CD4-positive, alpha-beta T cell treated with Interleukin-2 at 100 ng/mL for 4 hours (primary cell): ENCODE measurements at places on chromosomes 12 and 14.

- DNase-seq, result no peak
Measured at GRCh38 chr14:29062976-29063375, 296.4 kb downstream of the FOXG1 start.

- DNase-seq, result peak; percentile 60
Measured at GRCh38 chr14:70886421-70887206, 20.6 kb upstream of the PCNX1 start.

GRCh38 chr12:110846615-110847566 is at the start of gene CCDC63:
CCDC63 (plus strand) TSS chr12:110846987; CDS start chr12:110852955, 5,968 bp downstream.
- no peak for DNase-seq

DNA sequence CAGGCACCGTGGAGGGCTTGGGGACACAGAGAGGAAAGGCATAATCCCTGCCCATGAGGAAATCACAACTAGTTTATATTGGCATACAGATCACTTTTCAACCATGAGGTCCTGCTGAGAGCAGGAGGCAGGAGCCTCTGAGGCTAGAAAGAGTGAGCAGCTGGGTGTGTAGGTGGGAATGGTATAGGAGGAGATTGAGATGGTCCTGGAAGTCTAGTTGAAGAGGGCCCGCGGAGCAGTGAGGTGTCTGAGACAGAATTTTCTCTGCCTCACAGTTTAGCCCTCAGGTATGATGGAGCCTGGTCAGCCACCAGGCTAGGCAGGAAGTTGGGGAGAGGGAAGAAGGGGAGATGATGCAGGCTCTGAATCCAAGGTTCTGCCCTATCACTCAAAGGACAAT is 54.7 kb upstream of the JDP2 start:
- DNase-seq, result no peak

- DNase-seq, result no peak
Measured at GRCh38 chr14:81018684-81019083, 63.3 kb downstream of the TSHR start.

- no peak for DNase-seq
Measured at GRCh38 chr14:75120541-75121291, 6.1 kb downstream of the NEK9 start.

GRCh38 chr14:105096206-105096875 is 31.1 kb upstream of the GPR132 start:
- no peak for DNase-seq

GRCh38 chr12:52629281-52630007 is 11.1 kb upstream of the KRT73 start:
- DNase-seq, result no peak

DNA sequence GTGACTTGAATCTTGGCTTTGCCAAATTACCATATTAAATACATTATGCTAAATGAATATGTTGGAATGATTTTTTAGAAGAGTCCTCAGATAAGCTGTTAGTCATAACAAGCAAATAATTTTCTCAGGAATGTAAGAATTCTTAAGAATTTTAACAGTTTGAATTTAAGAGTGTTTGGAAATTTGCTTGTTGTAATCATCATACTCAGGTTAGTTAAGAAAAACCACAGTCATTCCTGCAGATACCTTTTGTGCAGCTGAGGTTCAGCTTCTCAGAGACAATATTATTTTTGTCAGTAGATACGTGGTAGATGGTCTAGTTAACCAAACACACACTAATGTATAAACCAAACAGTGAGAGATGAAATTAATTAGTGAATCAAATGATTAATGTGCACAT is 8.9 kb downstream of the WNK1 start:
- no peak for DNase-seq

DNA sequence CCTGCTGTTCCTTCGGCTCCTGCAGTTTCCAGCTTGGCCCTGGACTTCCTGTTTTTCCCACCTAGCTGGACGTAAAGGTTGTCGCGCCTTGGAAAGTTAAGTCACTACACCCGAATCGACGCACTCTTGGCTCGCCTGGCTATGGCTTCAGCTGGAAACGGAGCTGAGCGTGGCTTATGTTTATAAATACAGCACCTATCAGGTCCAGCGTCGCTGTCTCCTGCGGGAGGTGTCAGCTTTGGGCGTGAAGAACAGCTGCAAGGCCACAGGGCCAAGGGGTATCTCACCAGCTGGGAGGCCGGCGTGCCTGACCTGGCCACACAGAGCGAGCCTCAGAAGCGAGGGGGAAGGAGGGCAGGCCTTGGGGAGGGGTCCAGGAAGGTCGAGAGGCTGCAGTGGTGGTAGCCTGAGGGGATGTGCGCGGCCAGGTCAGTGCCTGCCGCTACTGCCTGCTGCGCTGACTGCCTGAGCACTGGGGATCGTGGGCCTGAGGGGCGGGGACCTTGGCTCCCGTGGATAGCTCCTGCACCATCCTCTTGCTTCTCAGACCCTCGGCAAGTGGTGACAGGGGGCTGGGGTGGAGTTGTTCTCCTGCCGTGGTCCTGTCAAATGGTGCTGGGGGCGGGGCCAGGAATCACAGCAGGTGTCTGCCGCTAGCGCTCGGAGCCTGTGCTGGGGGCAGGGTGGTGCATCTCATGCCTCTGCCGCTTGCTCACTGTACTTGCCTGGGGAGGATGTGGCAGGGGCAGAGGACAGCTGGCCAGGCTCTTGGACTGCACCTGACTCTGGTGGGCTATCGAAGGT is 12.5 kb downstream of the PACS2 start:
- DNase-seq, result no peak

- DNase-seq, result no peak
Measured at GRCh38 chr12:112466011-112466422, 47.3 kb downstream of the PTPN11 start.

DNA sequence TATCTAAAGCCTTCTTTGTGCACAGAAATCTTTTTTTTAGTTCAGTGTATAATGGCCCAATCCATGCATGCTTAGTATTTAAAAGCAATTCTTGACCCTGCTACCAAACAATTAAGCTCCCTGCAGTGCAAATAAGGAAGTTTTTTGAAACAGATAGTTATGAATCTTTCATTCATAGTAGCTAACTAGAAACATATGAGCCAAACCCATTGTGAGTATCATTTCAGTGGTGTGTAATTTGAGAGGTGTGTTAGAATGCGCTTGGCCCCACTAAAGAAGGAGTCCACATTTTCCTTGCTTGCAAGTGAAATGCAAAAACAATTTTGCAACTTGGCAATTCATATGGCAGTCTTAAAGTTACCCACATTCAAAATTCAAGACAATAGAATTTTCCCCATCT is 14.4 kb downstream of the EPS8 start:
- DNase-seq, result no peak

DNA sequence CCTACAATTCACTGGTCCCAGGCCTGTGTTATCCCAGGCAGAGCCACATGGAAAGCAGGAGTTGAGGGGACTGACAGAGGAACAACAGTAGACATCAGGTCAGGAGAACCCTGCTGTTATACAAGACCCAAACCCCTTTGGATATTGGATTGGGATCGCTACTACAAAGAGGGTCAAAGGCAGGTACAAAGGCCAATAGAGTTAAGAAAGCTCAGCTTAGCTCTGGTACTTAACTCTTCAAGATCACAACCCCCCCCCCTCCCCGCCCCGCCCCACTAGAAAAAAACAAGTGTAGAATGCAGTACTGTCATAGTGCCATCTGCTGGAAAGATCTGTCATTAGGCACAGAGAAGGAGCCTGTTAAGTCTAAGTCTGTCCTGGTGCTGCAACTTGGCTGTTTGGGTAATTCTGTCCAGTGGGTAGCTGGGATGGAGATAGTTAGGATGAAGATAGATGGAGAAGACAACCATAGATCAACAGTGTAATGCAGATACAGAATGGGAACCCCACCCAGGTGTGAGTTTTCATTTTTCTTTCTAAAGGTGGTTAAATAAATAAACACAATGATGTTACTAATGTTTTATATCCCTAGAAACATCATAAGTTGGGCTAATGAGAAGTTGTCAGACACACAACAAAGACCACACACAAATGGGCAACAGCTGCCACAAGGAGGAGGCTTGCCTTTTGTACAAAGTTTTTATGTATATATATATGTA is 17.2 kb downstream of the REM2 start:
- DNase-seq, result peak; percentile 76

DNA sequence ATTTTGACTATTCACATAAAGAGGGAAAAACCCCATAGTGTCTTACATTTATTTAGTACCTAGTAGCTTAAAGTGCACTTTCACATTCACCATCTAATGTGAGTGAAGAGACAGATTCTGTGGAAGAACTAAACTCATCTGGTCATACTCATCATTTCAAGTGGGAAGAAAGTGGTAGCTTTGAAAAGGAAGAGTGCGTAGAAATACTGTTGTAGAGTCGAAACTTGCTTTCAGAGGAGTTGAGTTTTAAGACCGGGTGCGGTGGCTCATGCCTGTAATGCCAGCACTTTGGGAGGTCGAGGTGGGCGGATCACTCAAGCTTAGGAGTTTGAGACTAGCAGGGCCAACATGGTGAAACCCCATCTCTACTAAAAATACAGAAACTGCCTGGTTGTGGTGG is 222.2 kb downstream of the ERC1 start:
- DNase-seq, result no peak

DNA sequence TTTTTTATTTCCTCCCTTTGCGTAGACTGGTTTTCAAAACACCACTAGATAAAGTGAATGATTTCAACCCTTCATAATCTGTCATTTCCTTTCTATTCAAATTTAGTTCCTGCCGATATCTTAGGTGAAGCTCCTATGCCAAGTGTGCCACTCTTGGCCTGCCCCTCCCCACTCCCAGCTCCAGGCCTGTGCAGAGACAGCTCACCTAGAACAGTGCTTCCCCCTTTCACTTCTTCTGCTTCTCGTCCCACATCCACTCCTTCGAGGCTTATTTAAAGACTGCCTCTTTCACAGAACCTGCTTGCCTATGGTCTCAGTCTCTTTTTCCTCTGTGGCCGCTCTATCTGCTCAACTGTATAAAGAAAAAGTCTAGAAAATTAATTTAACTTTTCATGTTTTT is 473.8 kb downstream of the RAD51B start:
- DNase-seq, result no peak

GRCh38 chr12:53868511-53868986 is 70.1 kb upstream of the HOXC13 start:
- DNase-seq, result no peak

- no peak for DNase-seq
Measured at GRCh38 chr14:57290751-57291150, 22.0 kb downstream of the AP5M1 start.

DNA sequence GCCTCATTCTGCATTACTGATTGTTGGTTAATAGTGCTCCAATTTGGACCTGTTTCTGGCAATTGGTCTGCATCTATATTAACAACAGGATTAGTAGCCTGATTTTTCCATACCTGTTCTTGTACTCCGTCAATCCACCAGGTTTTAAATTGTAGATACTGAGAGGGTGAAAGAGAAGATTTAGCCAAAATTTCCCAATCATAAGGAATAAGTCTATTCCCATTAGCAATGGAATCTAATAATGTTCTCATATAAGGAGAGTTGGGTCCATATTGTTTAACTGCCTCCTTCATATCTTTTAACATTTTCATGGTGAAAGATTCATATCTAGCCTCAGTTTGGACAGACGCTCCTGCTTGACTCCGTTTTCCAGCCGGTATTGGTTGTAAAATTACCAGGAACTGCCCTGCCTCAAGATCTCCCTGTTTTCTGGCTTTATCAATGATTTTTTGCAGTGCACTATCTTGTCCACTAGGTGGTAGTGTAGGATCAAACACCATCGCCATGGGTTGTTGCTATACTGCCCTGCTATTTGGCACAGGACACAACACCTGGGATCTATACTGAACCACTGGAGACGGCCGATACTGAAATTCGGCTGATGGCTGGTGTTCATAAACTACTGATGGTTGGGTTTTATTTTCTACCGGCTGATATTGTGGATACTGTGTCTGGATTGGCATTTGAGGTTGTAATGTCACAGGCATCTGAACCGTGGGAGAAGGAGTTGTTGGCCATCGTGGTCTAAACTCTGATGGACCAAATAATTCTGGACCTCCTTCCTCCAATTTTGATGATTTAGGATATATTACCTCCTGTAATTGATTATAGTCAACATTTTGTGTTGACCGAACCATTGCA is 25.2 kb downstream of the DHRS4L2 start:
- DNase-seq, result peak; percentile 80

- DNase-seq, result peak; percentile 53
Measured at GRCh38 chr14:21711360-21711961, 37.8 kb upstream of the OR4E1 start.

- no peak for DNase-seq
Measured at GRCh38 chr12:4245446-4245845, 28.1 kb upstream of the CCND2 start.

- DNase-seq, result no peak
Measured at GRCh38 chr12:62848418-62848817, 86.5 kb downstream of the PPM1H start.

DNA sequence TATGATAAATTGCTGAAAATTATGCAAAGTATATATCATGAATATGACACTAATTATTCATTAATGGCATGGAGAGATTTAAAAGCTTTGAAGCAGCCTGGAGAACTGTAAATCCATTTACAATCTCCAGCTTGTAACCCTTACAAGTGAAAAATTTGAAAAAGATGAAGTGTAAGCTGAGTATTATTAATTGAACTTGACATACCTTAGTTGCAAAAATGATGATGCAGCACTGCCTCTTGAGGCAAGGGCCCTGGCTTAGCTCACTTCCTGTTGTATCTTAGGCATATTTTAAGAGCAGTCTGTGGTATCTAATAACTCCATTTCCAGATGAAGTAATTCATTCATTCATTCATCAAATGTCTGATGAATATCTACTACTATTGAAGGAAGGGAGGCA is 158.6 kb downstream of the ANO4 start:
- no peak for DNase-seq

- DNase-seq, result no peak
Measured at GRCh38 chr14:33317675-33318074, 379.0 kb downstream of the NPAS3 start.

DNA sequence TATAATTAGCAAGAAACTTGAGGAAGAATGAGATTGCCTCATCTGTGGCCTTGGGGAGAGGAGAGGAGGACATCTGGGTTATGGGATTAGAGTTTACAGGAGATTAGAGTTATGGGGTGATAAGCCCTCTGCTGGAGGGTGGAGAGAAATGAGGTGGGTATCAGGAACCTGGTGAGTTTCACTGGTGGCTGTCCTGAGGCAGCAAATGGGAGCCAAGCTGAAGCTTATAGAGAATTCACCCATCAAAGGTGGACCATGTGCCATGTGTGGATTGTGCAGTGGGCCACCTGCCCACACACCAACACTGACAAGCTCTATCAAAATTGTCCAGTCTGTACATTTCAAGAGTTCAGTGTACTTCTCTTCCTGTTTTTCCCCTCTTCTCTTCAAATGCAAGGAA is 135.3 kb downstream of the AEBP2 start:
- no peak for DNase-seq

GRCh38 chr14:85186082-85186481 is 343.9 kb upstream of the FLRT2 start:
- no peak for DNase-seq
